ENCODE measurements at places on chromosomes 3 and 15.

GRCh38 chr3:65048151-65048550 is 360.4 kb upstream of the ADAMTS9 start:
- no peak for DNase-seq

- DNase-seq: peak; percentile 32
Measured at GRCh38 chr3:10992017-10992942, at the start of gene SLC6A1. TSS of gene SLC6A1 (plus strand) at chr3:10992748. CDS start at chr3:11017212, 24,464 bp downstream.

- DNase-seq: no peak
Measured at GRCh38 chr3:24145981-24146822, 201.1 kb downstream of the NR1D2 start.

DNA sequence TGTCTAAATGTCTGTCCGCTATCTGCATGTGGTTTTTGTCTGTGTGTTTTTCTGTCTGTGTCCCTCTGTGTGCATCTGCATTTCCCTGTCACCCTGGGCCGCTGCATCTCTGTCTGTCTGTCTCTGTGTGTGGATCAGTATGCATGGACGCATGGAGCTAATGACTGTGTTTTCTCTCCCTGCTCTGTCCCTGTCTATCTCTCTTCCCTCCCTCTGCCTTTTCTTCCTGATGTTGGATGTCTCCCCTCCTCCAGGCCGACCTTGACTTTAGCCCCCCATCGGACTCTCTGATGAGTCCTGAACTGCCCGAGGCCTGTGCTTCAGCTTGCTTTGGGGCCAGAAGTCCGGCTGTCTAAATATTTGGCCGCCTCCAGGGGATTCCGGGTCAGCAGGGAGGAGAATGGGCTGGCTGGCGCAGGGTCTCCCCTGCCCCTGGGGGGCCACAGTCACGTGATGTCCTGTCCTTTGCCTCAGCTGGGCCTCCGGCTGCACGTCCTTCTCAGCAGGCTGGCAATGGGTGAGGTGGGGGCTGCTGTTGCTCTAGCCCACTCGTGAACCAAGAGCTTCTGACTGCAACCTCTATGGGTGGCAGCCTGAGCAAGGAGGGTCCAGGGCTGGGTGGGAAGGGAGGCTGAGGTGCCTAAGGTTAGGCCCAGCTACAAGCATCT is 3.7 kb downstream of the SLC38A3 start:
- peak; percentile 21 for DNase-seq

DNA sequence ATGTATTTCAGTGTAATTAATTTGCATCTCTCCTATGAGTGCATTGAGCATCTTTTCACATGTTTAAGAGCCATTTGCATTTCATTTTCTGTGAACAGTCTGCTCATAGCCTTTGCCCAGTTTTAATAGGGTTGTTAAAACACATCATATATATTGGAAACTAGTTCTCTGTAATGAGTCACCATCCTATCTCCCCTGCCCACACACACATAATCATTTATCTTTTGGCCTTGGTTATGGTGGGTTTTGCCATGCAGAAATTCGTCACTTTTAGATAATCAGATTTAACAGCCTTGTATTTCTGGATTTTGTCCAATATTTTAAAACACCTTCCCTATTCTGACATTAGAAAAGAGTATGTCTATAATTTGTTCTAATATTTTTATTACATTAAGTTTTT is 11.9 kb upstream of the CHRM5 start:
- DNase-seq: no peak

GRCh38 chr3:179852142-179852905 is 184.4 kb downstream of the PEX5L start:
- DNase-seq: peak; percentile 29

- no peak for DNase-seq
Measured at GRCh38 chr15:90751300-90751825, 34.2 kb downstream of the BLM start.

- peak; percentile 77 for DNase-seq
Measured at GRCh38 chr3:66483006-66483405, 17.8 kb downstream of the LRIG1 start.

- DNase-seq: no peak
Measured at GRCh38 chr3:195025056-195025883, 245.7 kb downstream of the XXYLT1 start.

GRCh38 chr3:31581660-31582059 is 48.9 kb downstream of the STT3B start:
- no peak for DNase-seq
